NCI-H446 treated with DMSO at 0.1 percent for 48 hours (cell line): ENCODE measurements at places on chromosomes 3 and 15.
A peak's percentile ranks its signal among the peaks of the same experiment; 100 is the strongest.

GRCh38 chr15:74664028-74664616 is 31.7 kb downstream of the EDC3 start:
- no peak for DNase-seq

GRCh38 chr3:87233805-87234204 is 6.7 kb downstream of the CHMP2B start:
- no peak for DNase-seq

- DNase-seq, result no peak
Observed at GRCh38 chr3:31055757-31056156, 161.3 kb upstream of the GADL1 start.

GRCh38 chr3:22887664-22888291 is 315.3 kb upstream of the UBE2E2 start:
- DNase-seq, result peak; percentile 22

- no peak for DNase-seq
Observed at GRCh38 chr15:74630284-74631086, 14.8 kb downstream of the CLK3 start.

GRCh38 chr15:44661576-44661975 is 1.9 kb downstream of the SPG11 start:
- no peak for DNase-seq

DNA sequence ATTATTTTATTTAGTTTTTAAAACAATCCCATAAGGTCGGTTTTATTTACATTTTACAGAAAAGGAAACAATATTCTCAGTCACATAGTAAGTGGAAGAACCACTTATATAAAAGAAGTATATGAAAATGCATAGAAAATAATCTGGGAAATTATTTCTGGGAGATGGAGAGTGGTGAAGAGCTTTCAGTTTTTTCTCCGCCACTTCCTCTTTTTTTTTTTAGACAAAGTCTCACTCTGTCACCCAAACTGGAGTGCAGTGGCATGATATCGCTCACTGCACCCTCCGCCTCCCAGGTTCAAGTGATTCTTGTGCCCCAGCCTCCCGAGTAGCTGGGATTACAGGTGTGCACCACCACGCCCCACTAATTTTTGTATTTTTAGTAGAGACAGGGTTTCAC is 21.2 kb downstream of the RAD51 start:
- no peak for DNase-seq

DNA sequence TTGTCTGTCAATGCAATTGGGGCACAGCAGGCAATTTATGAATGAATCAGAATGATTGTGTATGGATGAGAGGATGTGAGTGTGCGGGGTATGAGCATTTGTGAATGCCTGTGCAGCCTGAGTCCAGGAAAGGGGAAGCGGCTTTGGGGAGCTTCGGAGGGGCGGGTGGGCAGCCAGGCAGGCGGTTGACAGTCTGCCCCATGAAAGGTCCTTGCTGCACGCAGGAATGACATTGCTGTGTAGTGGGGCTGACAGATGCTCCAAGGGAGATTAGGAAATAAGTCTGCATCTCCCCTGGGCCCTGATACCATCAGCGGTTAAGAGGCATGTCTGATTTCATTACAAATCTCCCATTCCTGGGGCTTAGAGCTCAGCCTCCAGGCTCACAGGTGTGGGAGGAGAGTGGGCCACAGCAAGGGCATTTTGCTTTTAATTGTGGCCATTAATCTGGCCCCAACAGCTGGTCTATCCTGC is 26.4 kb upstream of the TSPAN3 start:
- DNase-seq, result no peak

DNA sequence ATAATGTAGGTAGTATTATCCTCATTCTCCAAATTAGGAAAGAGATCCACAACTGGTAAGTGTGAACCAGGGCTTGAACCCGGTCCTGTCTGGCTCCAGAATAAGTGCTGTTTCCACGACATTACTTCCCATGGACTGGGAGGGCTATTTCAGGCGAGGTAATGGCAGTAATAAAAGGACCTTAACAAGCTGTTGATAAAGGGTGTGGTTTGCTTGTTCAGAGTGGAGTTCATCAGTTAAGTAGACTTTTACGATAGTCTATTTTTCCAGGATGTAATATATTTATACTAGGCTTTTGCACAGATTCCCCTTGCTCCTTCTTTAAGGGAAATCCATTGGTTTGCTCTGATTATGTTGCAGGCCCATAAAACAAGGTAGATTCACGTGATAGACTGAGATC is 88.4 kb upstream of the TNFAIP8L3 start:
- DNase-seq, result no peak

GRCh38 chr15:96172417-96172816 is 158.1 kb upstream of the NR2F2 start:
- DNase-seq, result no peak
